ENCODE measurements at places on chromosomes 7 and 10.

DNA sequence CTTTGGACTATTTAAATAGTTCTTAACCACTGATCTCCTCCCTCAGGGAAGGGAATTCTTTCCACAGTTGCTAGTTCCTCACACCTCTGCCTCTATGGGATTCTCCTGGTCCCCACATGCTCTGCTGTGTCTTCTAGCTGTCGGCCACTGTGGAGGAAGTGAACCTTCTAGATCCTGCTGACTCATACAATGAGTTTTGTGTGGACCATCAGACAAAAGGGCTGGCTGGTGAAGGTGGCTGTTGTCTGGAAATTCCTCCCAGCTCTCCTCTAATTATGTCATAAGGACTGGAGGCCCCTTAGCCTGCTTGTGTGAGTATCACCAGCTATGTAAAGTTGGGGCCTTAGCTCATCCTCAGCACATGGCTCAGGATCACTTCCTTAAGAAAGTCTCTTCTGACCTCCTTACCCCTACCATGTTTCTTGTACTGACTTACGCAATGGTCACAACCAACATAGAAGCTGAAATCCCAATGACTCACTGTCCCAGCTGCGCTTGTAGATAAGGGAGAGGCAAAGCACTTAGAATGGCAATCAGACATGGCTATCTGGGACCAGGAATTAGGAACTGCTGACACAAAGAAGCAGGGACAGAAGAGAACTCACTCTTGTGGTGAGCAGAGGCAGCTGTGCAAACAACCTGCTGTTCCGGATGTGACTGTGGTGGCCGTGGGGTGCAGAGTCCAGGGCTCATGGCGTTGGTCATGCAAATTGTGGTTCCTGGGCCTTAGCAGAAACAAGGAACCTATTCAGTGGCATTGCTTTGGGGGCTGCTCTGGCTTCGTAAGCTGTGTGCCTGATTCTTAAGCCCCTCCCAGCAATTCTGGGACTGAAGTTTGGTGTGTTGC is 2.5 kb upstream of the MACC1 start:
- DNase-seq = no peak

DNA sequence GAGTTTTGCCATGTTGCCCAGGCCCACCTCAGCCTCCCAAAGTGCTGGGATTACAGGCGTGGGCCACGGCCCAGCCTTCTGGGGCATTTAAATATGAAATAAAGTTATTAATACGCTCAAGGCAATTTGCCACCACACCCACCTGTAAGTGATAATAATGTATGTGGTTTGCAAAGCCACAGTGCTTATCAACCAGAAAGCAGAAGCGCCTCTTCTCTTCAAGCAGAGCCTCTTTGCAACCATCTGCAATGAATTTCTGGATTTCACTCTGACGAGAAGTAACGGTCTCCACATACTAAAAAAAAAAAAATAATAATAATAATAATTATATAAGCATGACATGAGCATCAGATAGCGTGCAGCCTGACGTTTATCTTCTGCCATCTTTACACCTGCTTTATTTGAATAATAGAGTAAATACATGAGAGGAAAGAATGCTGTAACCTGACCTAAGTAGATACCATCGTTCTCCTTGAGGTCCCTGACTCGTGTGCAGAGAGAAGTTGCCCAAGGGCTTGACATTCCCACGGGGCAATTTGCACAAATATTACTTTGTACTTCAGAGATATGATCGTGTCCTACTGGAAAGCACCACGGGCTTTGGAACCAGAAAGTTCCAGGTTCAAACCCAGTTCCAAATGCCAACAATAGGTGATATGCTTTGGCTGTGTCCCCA is 34.0 kb downstream of the BRI3 start:
- DNase-seq = no peak

- DNase-seq = no peak
Observed at GRCh38 chr7:100975371-100975821, 6.0 kb downstream of the MUC12 start.

DNA sequence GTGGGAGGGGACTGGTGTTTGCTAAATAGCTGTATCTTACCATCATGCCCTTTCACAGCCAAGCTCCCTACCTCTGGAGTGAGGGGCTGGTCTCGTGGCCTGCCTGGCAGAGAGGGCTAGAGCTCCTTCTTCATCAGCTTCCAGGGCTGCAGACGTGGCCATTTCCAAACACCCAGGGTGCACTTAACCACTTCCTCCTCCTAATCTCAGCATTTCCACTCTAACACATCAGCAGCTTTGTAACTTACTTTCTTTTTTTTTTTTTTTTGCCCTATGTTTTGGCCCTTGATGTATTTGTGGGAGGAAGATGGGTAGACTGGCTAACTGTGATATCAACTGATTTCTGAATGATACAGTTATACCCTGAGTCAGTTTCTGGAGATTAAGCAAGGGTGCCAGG is 27.4 kb downstream of the LRRC4 start:
- DNase-seq = no peak

GRCh38 chr10:132929953-132930548 is 12.3 kb downstream of the CFAP46 start:
- DNase-seq = no peak

DNA sequence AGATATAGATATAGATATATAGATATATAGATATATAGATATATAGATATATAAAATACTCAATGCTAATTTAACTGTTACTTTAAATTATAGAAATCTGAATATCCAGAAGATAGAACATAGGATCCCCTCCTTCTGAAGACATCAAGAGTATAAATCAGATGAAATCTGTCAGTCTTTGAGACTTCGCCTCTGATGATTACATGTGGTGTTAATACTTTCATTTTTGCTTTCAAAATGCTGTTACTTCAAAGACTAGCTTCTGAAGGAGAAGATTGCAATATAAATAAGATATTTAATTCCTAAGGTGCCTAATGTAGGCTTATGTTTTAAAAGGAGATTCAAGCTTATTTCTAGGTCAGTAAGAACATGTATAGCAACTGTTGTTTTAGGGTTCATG is 180.4 kb downstream of the TSPAN12 start:
- DNase-seq = no peak
